Heart right ventricle (tissue), 16 donors: ENCODE measurements at places on chromosomes 12 and 14. TPM values are rescaled to one million over a fixed set of nuclear protein-coding genes. Genes with fewer than 3 reads are reported as not detected.

- no peak for DNase-seq
Measured at GRCh38 chr12:98582093-98582492, 11.4 kb upstream of the SLC25A3 start.

DNA sequence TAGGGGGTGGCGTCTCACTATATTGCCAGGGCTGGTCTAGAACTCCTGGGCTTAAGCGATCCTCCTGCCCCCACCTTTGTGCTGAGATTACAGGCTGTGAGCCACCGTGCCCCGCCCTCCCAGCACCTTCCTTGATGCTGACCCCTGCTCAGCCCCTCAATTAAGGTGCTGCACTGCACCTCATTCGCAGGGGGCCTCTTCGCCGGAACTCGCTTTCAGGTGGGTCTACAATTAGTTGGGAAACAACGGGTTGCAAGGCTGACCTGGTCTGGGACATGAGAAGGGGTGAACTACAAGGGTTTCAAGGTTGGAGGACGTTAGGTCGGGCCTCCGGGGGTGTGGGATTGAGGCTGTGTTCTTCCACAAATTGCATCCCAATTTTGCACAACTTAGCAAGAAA, 1.2 kb upstream of the NOP2 start:
- DNase-seq: no peak

DNA sequence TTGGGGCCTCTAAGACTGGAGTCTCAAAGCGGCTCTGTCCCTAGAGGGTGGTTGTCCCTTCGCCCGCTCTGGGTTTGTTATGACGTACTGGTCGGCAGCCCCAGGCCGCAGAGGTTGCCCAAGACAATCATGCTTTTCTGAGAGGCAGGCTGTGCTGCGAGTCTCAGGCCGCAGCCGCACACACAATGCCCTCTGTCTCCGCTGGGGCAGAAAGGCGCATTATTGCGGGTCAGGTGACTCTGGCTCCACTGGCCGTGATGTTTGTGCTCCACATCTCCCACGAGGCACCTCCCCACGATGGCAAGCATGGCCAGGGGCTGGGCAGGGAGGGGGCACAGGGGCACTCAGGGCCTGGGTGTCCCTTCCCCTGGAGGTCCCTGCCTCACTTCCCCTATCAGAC, 21.0 kb upstream of the PLEKHG3 start:
- no peak for DNase-seq

DNA sequence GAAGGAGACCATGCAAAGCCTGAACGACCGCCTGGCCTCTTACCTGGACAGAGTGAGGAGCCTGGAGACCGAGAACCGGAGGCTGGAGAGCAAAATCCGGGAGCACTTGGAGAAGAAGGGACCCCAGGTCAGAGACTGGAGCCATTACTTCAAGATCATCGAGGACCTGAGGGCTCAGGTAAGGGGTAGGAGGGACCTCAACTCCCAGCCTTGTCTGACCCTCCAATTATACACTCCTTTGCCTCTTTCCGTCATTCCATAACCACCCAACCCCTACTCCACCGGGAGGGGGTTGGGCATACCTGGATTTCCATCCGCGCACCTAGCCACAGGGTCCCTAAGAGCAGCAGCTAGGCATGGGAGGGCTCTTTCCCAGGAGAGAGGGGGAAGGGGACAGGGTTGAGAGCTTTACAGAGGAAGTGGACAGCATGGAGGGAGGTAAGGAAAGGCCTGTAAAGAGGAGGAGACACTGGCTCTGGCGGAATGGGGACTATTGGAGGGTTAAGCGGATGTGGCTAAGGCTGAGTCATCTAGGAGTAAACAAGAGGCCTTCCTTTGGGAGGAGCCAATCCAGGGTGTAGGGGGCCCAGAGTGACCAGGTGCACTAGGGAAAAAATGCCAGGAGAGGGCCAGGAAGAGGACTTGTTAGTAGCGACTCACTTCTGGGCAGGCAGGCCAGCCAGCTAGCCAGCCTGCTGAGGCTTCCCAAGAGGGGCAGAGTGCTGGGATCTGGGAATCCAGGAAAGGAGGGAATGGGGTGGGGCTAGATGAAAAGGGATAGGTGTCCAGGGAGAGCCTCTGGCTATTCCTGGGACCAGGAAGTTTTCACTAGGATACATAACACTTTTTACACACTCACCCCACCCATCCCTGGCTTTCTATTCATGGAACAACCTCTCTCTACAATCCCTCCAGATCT, 754 bp downstream of the KRT18 start:
- no peak for DNase-seq

DNA sequence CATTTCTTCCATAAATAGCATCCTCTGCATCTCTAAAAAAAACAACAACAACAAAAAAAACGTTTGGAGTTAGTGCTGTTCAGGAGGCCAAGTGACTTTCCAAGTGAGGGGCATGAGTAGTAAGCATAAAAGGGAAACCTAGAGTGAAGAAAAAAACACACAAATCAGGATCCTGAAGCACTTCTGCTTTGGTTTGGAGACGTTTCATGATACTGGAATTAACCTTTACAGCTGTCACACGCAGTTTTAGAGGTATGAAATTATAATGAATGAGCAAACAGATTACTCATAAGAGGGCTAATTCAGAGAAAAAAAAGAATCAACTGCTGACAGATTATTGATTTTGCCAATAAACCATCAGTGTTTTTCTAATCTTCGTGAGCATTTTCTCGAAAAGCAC, 3.8 kb downstream of the SRSF9 start:
- no peak for DNase-seq

Gene NPFF
- total RNA-seq: not detected

GRCh38 chr14:28707814-28708213, 58.8 kb upstream of the FOXG1 start:
- DNase-seq: no peak

DNA sequence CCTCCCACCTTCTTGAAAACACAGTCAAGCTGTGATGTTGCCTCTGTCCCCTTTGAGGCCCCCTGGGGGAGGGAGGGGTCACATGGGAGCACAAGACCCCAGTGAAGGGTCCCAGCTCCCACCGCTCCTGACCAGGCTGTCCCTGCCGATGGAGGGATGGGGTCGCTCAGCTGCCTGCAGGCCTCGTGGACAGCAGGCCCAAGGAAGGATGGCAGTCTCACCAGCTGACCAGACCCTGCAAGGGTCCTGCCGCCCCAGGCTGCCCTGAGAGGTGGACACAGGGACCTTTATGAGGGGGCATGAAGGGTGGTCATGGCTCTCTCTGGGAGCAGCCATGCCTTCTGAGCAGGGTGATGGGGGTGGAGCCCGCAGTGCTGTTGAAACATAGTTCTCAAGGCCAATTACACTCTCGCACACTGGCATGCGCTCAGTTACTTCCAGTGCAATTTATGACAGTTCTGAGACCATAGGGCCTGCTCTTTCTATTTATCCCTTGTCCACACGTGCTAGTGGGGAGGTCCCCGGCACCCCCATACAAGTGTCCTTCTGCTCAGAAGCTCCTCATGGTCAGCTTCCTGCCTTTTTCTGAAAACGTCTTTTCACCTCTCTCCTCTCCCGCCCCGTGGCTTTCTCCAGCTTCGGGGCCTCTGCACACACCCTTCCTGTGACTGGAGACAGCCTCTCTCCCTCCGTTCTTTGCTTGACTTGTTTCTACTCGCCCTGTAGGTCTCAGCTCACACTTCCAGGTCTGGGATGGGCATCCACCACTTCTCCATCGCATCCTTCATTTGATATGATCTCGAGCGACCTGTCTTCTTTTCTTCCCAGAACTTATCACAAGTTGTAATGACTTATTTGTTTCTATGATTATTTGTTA, 313.1 kb downstream of the ADGRD1 start:
- DNase-seq: no peak

DNA sequence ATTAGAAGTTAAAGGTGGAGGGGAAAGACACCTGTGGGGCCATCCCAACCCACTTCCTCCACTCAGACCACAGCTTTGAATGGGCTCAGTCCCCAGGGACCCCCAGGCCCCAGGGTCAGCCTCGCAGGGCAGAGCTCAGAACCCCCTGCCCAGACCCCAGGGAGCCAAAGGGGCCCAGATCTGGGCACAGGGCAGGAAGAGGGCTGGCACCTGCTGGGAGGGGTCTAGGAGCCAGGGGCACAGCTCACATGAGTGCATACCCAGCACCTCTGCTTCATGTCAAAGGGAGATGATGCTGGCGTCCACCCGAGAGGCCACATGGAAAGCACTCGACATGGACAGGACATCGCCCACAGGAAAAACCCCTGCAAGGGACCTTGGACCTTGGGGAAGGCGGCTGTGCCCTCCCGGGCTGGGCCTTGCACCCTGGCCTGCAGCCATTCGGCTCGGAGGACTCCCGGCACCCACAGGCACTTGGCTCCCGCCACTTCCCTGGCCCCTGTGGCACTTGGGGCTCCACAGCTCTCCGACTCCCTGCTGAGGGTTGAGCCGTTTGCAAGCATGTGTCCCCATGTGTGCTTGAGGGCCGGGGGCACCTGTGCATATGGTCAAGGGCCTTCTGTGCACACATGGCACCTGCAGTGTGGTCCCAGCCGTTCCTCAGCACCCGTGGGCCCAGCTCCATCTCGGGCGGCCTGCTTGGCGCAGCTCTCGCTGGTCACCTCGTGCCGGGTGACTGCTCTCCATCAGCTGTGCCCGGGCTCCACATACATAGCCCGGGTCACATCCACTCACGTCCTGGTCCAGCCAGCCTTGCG, 7.8 kb upstream of the AMN start:
- DNase-seq: no peak

Gene LRRC10
- 75.7 TPM for total RNA-seq

Gene REP15
- 7.2 TPM for total RNA-seq

GRCh38 chr12:59823567-59823966, 227.7 kb downstream of the SLC16A7 start:
- DNase-seq: no peak

Gene CD4
- total RNA-seq: 6.6 TPM

DNA sequence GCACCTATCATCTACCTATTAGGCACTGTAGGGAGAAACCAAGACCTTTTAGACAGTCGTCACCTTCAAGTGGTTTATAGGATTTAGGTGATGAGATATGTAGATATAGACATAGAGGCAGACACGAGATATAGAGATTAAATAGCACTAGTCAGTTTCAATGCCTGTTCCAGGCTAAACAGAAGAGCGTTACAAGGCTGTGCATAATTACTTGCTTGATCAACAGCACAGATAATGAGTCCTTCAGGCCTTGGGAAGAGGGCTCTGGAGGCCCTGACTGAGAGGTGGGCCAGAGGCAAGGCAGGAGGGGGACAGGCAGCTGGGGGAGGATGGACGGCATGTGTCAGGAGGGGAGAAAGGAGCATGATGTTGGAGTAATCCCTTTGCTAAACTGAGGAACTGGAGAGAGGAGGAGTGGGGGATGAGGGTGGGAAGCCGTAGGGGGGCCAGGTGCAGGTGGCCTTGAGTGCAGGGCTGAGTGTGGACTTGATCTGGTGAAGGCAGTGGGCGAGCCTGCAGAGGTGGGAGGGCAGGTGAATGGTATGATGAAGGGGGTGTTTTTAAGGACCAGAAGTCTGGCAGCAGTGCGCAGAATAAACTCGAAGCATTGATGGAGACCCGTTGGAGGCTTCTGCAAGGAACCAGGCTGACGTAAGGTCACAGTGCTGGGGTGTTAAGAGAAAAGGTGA, 43.9 kb upstream of the ATP23 start:
- no peak for DNase-seq
